ENCODE measurements at places on chromosomes 7 and 10.

- DNase-seq = peak; percentile 55
These were observed 69.0 kb downstream of the CREM start for GRCh38 chr10:35195361-35196306.

DNA sequence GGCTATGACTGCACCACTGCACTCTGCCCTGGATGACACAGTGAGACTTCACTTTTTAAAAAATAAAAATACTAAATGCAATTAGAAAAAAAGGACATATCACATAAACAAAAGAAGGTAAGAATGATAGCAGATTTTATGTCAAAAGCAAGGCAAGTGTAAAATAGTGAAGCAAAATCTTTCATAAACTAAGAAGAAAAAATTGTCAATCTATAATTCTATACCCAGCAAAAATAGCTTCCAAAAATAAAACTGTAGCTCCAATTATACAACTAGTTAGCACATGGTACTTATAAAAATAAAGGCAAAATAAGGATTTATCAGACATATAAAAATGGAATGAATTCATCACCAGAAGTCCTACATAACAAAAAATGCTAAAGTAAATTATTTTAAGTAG is 85.4 kb upstream of the SVIL start:
- no peak for DNase-seq

DNA sequence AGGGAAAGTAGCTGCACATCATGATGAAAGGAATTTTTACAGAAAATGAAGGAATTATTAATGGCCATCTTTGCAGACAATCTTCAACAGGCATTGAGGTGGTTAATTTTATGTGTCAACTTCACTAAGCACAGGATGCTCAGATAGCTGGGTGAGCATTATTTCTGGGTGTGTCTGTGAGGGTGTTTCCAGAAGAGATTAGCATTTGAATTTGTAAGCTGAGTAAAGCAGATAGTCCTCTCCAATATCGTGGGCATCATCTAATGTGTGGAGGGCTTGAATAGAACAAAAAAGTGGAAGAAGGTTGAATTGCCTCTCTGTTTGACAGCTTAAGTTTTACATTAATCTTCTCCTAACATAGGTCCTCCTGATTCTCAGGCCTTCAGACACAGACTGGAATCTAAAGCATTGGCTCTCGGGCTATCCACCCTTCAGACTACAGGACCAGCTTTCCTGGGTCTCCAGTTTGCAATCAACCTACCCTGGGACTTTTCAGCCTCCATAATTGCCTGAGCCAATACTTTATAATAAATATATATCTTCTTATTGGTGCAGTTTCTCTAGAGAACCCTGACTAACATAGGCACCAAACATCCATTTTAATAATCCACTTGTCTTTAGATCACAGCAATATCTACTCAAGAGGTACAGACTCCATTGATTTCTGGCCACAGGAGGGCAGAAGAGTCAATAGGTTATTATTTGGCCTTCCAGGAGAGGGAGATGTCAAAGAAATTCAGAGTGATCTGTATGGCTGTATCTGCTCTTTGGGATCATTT is 10.5 kb upstream of the CRPPA start:
- DNase-seq = no peak

- no peak for DNase-seq
These were observed 113.9 kb upstream of the PRR15 start for GRCh38 chr7:29449569-29450260.

- no peak for DNase-seq
These were observed 436.0 kb upstream of the ADARB2 start for GRCh38 chr10:2173327-2173726.

- DNase-seq = no peak
These were observed 78.7 kb downstream of the ADARB2 start for GRCh38 chr10:1658658-1659057.

DNA sequence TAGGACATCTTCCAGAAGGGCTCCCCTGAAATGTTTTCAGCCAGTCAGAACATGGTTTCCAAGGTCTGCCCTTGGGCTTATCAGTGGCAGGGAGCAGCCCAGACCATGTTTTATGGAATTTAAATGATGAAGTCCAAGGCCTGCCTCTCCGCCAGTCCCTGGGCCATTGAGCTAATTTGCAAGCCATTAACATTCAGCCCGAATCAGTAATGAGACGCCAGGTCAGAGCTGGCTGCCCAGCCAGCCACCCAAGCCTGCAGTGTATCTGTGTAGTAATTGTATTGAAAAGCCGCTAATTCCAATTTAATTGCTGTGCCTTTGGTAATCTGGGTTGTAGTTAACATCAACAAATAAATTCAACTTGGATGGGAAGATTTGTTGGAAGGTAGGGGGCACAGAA is 131.4 kb downstream of the PAXIP1 start:
- DNase-seq = no peak

DNA sequence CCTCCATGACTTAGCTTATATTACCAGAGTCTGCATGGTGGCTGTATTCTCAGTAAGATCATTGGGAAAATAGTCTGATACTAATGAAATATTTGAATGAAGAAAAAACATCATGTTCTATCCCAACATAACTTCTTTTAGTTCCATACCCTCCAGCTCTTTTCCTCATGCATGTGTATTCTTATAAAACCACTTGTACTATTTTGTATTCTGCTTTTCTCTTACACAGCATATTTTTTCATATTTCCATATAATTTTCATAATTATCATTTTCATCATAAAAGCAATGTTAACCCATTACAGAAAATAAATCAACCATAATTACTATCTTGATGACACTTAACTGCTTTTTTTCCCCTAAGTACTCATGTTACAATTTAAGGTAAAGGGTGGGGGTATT is 371.2 kb upstream of the LRGUK start:
- no peak for DNase-seq

DNA sequence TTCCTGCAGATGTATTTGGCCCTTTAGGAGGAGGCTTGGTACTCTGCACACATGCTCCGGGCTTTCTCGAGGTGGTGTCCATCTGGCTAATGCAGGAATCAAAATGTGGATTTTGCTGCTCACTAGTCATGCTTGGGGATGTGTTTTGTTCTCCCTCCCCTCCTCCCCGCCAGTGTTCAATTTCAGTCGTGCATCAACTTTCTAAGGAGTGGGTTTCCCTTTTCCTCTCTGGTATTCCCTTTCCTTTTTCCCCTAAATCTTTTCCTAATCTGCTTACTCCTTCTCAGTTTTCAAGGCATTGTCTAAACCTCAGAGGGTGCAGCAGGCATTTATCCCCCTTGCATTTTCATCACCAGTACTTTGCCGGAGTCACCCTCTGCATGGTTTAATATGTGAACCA is 201.8 kb downstream of the CCDC3 start:
- DNase-seq = no peak

DNA sequence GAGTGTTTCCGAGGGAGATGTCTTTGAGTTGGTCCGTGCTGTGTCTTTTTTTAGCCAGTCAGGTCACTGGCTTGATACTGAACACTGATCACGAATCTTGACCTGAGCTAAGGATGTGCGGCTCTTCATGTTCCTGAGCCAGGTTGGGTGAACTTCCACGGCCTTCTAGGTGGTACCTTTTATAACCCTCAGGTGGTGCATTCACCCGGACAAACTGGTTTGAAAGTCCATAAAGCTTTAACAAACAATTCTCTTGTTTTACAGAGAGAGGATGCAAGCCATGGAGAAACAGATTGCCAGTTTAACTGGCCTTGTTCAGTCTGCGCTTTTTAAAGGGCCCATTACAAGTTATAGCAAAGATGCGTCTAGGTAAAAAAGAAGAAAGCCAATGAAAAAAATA is 229.5 kb downstream of the ARHGAP21 start:
- DNase-seq = no peak

DNA sequence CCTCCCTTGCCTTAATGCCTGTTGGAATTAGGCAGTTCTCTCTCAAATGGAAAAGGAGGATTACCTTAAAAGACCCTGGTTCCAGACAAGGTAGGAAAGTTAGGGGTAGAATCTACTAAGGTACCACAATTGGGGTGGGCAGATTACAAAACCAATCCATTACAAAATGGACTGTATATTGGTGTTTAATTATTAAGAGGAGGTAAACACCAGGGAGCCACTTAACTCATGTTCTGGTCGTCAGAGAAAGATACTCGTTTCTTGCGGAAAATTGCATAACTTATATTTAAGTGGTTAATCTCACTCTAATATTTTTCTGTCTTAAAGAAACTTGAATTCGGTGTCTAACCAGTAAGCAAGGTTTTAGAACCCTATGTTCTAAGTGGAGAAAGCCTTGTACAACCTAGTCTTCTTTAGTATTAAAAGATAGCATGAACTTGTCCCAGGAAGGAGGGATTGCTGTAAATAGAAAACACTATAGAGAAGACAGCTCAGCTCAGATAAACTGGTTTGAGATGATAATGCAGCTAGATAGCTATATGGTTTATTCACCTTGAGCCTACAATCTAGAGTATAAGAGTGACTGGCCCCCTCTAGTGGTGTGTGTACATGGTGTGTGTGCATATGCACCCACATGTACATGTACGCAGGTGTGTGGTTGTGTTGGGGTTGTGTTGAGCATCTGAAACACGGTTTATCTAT is 58.0 kb upstream of the STRIP2 start:
- DNase-seq = peak; percentile 19

GRCh38 chr7:120775755-120776154 is 82.2 kb downstream of the TSPAN12 start:
- no peak for DNase-seq

DNA sequence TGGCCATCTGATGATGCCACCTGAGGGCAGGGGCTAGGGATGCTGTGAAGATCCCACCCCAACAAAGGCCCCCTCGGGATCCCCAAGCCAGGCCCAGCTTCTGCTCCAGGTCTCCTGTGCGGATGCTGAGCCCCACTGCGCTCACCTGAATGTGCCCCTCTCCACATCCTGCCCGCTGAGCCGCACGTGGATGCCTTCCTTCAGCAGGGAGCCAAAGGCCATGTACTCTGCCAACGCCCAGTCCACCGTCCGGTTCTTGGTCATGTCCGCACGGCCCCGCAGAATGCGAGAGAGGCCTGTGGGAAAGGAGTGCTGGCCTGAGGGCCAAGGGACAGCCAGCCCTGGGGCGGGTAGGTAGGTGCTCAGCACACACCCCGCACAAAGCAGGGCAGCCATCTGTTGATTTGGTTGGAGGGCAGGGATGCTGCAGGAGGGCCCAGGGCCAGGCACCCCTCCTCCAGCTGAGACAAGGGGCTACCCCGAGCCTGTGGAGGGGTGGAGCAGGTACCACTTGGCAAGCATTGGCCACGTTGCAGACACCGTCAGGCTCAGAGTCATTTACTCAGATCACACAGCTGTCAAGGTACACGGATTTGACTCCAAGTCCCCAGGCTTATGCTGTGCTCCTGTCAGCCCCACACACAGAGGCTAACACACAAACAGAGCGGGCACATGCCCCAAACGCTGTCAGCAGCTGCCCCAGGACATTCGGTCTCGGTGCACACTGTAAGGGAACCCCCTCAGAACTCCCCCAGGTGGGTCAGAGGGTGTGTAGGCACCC is 19.2 kb downstream of the OGDHL start:
- DNase-seq = no peak

GRCh38 chr7:47149208-47149839 is 432.6 kb downstream of the TNS3 start:
- DNase-seq = no peak

DNA sequence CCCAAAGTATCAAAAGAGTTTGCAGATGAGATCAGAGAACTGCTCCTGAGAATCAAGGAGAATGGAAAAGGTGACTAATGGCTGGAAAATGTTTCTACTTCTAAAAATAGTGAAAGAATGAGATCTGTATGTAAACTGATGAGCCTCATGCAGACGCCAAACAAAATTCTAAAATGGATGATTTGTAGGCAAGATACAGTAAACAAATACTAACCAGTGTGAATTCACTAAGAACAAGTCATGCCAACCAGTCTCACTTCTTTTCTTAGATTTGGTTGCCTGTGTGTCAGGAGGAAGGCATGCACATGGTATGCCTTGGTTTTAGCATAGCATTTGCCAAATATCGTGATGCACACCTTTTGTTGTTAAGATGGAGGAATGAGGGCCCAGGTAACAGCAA is 94.9 kb upstream of the PIK3CG start:
- DNase-seq = no peak

- DNase-seq = no peak
These were observed 972 bp downstream of the ORC5 start for GRCh38 chr7:104206841-104207240.

GRCh38 chr7:129952086-129952652 is 591 bp downstream of the UBE2H start:
- no peak for DNase-seq

DNA sequence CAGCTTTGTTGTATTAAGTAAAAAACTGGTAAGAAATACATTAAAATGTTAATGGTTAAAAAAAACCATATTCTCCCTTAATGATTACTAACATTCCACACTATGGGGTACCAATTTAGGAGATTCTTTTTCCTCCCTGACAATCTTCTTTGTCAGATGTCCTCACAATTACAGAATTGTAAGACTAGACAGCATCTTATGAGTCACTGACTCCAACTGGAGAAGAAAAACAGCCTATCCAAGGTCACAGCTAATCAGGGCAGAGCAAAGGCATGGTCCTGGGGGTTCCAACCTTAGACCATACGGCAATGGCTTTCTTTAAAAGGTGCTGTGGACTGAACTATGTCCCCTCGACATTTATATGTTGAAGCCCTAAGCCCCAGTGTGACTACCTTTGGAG is 127.6 kb downstream of the DLG5 start:
- no peak for DNase-seq

GRCh38 chr7:7122701-7123281 is 59.6 kb upstream of the C1GALT1 start:
- DNase-seq = no peak

GRCh38 chr10:78974617-78975317 is 94.0 kb upstream of the ZMIZ1 start:
- DNase-seq = peak; percentile 59

DNA sequence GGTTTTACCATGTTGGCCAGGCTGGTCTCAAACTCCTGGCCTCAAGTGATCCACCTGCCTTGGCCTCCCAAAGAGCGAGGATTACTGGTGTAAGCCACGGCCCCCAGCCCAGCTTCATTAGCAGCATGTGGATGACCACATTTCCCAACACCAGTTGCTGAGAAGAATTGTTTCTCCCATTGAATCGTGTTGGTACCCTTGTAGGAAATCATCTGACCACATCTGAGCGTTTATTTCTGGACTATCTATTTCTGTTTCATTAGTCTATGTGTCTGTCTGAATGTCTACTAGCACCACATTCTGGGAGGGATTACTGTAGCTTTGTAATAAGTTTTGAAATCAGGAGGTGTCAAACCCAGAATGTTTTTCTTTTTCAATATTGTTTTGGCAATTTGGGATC is 89.6 kb downstream of the LCOR start:
- DNase-seq = no peak

DNA sequence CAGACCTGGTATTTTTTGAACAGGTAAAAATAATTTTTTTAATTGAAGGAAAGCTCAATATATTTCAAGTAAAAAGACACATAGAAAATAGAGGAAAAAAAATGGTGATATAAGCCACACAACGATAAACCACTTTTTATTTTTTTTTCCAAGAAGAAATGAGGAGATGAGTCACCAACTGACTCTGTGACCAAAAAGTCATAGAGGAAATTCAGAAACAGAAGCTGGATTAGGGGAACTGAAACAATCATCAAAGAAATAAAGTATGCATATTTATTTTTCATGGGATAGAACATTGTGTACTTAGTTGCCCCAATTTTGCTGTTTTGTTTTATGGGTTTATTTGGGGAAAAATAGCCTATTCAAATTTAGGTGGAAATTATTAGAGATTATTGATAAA is 176.8 kb upstream of the AGR3 start:
- no peak for DNase-seq

Measured in DMS 273 treated with DMSO at 0.1 percent for 48 hours (cell line).